Esophagus squamous epithelium (tissue), 5 donors: ENCODE measurements at places on chromosomes 3 and 15. TPM values are rescaled to one million over a fixed set of nuclear protein-coding genes. Genes with fewer than 3 reads are reported as not detected.
A peak's percentile ranks its signal among the peaks of the same experiment; 100 is the strongest.

CEP63 gene
- 7.7 TPM for total RNA-seq

TRH gene
- not detected for total RNA-seq

DNA sequence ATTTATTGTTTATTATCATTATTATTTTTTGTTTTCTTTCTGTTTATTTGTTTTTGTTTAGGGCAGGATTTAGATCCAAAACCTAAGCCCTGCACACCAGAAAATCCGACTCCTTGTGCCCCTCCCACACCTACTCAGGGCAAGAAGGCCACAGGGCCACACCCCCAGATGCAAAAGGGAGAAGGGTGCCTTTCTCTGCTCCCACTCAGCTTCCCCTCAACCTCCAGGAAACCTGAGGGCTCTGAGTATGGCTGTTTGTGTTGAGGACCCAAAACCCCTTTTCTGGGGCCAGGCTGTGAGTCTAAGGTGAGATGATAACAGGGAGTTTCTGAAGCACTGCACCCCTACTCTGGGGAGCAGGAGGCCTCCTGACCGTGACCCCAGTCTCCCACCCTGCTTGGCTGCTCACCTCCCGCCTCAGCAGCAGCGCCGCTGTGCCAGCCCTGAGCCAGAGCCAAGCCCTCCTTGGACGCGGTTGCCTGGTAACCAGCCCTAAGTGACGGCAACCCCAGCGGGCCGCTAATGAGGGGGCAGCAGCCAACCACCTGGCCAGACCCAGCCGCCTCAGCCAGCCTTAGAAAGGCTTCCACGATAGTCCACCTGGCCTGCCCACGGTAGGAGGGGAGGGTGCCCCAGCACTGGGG, 6.4 kb upstream of the C15orf39 start:
- H3K27ac ChIP-seq: no peak overlapping the region
- H3K27me3 ChIP-seq: no peaks in the 10 kb centered on the region
- peaks cover 7% of the 10 kb centered on the region for H3K4me1 ChIP-seq
- H3K36me3 ChIP-seq: no peaks in the 10 kb centered on the region
- no peak overlapping the region for H3K4me3 ChIP-seq

- no peak overlapping the region for H3K4me3 ChIP-seq
- peaks cover 4% of the 10 kb centered on the region for H3K4me1 ChIP-seq
- DNase-seq: no peak
- peak overlapping the region; percentile 22 for H3K27ac ChIP-seq
Observed at GRCh38 chr15:39301589-39301999, 279.3 kb upstream of the THBS1 start.

GRCh38 chr15:75456710-75457109, 5.2 kb upstream of the SIN3A start:
- peak overlapping the region; percentile 100 for H3K27ac ChIP-seq
- DNase-seq: no peak
- no peaks in the 10 kb centered on the region for H3K36me3 ChIP-seq
- peaks cover 7% of the 10 kb centered on the region for H3K4me1 ChIP-seq
